ENCODE measurements at places on chromosomes 5 and 9. TPM values are rescaled to one million over a fixed set of nuclear protein-coding genes. Genes with fewer than 3 reads are reported as not detected.

The PCDHB14 gene
- total RNA-seq: 0.59 TPM

The RXFP3 gene
- not detected for total RNA-seq

The CRB2 gene
- not detected for total RNA-seq

The COL27A1 gene
- 1.2 TPM for total RNA-seq

The PCDHB3 gene
- 1.1 TPM for total RNA-seq

The FBXW5 gene
- total RNA-seq: 139 TPM

The IL17B gene
- not detected for total RNA-seq

The CCDC171 gene
- total RNA-seq: 1.7 TPM

The PCDHGA9 gene
- 1.7 TPM for total RNA-seq

The PLEKHG4B gene
- total RNA-seq: not detected

The AGXT2 gene
- total RNA-seq: not detected

The GBGT1 gene
- 7.7 TPM for total RNA-seq

The STKLD1 gene
- total RNA-seq: 0.75 TPM

The PDE8B gene
- not detected for total RNA-seq

The LCN10 gene
- total RNA-seq: not detected

The IFNK gene
- not detected for total RNA-seq

The SNCB gene
- 0.12 TPM for total RNA-seq

The TMEM203 gene
- total RNA-seq: 23.2 TPM

The ZDHHC11 gene
- 0.94 TPM for total RNA-seq

The RMRP gene
- total RNA-seq: 21,628 TPM

The ZNF366 gene
- under 0.01 TPM for total RNA-seq

All from smooth muscle cell of the coronary artery (primary cell).